ENCODE measurements at places on chromosomes 5 and 9. TPM values are rescaled to one million over a fixed set of nuclear protein-coding genes. Genes with fewer than 3 reads are reported as not detected.

Gene SHC3
- 68.9 TPM for total RNA-seq

Gene PCDHB11
- 24.1 TPM for total RNA-seq

Gene JAK2
- total RNA-seq, result 39.8 TPM

Gene NSUN2
- total RNA-seq, result 83.6 TPM

Gene OCLN
- total RNA-seq, result 5.0 TPM

Gene ITGA2
- total RNA-seq, result 5.9 TPM

Gene GPR107
- 39.1 TPM for total RNA-seq

Gene CDKN2B-AS1
- 0.63 TPM for total RNA-seq

Gene PARP8
- 61.3 TPM for total RNA-seq

Gene TRIP13
- 8.1 TPM for total RNA-seq

Gene TMEM174
- total RNA-seq, result not detected

Gene HTR4
- total RNA-seq, result 0.31 TPM

Gene TCOF1
- total RNA-seq, result 24.7 TPM
